Activated CD8-positive, alpha-beta memory T cell treated with anti-CD3 and anti-CD28 coated beads, Interleukin-2, amount 50 U/mL, for 48 hours (primary cell): ENCODE measurements at places on chromosomes 4 and X.

GRCh38 chrX:12702509-12703091 lies 88.6 kb upstream of the PRPS2 start:
- no peak for DNase-seq

DNA sequence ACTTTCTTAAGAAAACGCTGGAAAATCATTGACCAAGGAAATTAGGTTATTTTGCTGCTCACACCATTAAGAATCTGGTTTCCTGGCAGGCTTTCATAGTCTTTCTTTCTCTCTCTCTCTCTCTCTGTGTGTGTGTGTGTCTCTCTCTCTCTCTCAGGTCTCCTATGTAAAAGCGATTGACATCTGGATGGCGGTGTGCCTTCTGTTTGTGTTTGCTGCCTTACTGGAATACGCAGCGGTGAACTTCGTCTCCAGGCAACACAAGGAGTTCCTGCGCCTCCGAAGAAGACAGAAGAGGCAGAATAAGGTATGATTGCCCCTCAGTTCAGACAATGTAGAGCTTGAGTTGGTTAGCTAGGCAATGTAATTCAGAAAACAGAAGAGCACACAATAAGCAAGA lies 161.2 kb downstream of the GLRA2 start:
- DNase-seq: no peak

GRCh38 chr4:6333301-6334202 lies 63.9 kb downstream of the WFS1 start:
- DNase-seq: no peak

DNA sequence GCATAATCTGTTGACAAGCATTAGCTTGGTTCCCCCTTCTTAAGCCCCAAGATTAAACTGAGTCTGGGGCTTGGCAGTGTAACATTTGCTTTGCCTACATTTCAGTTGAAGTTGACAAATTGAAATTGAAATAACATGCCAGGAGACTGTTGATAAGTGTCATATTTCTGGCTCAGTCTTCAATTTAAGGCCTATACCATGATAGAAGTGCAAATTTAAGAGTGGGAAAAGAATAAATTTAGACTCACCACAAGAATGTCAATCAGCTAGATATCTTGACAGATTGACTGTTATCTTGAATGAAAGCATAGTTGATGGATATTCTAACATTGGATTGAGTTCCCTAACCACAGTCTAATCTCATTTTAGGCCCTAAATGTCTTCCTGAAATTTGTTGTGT lies 117.6 kb downstream of the MAGEB17 start:
- no peak for DNase-seq

- no peak for DNase-seq
These were observed 140.8 kb downstream of the CPE start for GRCh38 chr4:165519591-165519990.

DNA sequence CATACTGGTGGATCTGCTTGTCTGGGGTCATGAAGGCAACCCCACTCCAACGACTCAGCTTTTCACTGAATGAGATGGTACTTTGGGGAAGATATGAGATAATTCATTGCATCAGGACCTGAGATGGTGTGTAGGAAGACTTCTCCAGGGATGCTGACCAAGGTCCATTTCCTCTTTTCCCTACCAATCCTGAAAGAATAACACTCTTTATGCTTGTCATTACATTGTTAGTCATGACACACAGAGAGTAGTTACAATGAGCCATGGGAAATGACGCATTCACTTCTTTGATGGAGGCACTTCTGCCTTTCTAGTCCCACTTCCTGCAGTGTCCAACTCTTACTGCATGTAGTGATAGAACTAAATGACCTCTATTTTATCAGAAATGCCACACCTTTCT lies 58.6 kb downstream of the AREG start:
- DNase-seq: no peak

DNA sequence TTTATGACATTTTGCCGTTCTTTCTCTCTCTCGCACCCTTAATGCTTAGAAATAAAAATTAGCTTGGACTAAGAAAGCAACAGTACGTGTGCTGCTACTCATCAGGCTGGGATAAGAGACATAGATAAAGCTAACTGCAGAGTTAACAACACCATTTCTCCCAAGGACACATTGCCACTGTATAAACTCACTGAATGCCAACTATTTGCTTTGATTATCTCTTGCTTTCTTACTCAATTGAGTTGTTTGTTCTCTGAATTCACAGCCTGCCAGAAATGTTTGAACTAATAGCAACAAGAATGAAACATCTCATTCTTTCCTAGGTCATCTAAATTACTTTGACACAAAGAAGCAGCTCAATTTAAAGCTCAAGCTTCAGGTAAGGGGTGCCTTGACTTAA lies 34.6 kb downstream of the F8 start:
- DNase-seq: no peak

DNA sequence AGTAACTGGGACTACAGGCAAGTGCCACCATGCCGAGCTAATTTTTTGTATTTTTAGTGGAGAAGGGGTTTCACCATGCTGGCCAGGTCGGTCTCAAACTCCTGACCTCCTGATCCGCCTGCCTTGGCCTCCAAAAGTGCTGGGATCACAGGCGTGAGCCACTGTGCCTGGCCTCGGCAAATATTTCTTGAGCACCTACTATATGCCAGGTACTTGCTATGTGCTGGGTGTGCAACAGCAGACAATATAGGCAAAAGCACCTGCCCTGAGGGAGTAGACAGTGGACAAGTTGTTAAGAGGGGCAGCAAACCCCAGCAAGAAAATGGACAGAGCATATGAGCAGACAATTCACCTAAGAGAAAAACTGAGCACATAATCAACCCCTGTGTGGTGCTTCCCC lies 51.0 kb upstream of the CDKN2AIP start:
- DNase-seq: no peak

GRCh38 chr4:138858419-138858818 lies 157.2 kb upstream of the NOCT start:
- DNase-seq: no peak

GRCh38 chrX:155169881-155170280 lies 46.4 kb upstream of the VBP1 start:
- DNase-seq: no peak

GRCh38 chr4:93396272-93396671 lies 432.3 kb upstream of the ATOH1 start:
- DNase-seq: no peak

GRCh38 chr4:92066485-92066884 lies 237.3 kb upstream of the GRID2 start:
- DNase-seq: no peak

- DNase-seq: no peak
These were observed 35.1 kb downstream of the KLHL8 start for GRCh38 chr4:87185146-87185870.

DNA sequence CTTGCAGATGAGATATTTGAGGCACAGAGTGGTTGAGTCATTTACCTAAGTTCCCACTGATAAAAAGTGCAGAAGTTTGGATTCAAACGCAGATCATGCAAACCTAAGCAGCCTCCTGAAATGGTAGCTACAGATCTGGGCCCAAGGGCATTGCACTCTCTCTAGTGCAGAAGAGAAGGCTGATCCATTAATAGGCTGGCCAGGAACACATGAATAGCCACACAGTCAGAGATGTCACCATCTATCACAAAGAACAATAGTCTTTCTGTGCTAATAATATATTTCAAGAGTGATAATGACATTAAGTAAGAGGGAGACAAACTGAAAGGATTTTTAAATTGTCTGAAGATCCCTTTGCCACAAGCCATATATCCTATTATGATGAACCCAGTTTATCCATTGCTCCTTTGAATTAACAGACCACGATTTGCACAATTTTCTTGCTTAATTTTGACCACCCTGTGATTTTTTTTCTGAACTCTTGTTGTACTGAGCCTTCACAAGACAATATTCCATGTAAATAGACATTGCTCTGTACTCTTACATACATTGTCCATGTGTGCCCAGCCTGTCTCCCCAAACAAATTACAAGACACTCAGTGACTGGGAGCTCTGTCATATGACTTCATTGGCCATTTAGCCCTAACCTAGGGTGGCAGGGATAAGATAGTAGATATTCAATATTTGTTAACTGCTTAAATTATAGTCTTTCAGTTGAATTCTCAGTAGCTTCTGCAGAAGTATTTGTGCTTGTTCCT lies 112.4 kb upstream of the RBPJ start:
- DNase-seq: no peak

GRCh38 chr4:10201381-10202223 lies 85.0 kb upstream of the WDR1 start:
- no peak for DNase-seq

- no peak for DNase-seq
These were observed 102.0 kb upstream of the ARHGAP24 start for GRCh38 chr4:85372966-85373365.

GRCh38 chrX:9279234-9279544 lies 185.7 kb upstream of the TBL1X start:
- no peak for DNase-seq

DNA sequence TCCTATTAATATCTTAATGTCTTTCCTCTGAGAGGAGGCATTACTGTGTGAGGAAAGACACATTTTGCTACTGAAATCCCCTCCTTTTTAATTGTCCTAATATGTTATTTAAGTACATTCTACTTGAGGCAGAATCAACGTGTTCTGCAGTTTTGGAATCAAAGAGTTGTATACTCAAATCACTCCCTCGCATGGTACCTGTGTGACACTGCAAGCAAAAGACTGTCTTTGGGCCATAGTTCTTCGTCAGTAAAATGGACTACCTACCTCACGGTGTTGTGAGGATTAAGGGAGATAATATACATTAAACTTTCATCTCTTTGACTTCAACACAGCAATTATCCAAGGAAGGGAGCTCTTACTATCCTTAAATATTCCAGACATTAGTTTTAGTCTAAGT lies 61.5 kb downstream of the TIGD2 start:
- DNase-seq: no peak

DNA sequence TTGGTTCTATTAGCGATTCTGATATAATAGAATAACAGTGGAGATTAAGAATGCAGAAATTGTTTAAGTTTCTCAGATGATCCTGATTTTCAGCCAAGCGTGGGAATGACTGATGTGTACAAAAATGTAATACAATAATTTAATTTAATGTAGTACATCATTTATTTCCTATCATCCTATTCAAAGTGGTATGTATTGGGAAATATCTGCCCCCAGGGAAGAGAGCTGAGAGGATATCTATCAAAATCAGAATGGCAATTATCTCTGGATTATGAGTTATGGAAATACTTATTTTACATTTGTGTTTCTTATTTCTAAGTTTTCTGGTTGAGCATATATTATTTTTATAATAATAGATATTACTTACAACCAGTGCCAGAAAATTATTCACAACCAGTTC lies 3.9 kb downstream of the FABP2 start:
- no peak for DNase-seq

DNA sequence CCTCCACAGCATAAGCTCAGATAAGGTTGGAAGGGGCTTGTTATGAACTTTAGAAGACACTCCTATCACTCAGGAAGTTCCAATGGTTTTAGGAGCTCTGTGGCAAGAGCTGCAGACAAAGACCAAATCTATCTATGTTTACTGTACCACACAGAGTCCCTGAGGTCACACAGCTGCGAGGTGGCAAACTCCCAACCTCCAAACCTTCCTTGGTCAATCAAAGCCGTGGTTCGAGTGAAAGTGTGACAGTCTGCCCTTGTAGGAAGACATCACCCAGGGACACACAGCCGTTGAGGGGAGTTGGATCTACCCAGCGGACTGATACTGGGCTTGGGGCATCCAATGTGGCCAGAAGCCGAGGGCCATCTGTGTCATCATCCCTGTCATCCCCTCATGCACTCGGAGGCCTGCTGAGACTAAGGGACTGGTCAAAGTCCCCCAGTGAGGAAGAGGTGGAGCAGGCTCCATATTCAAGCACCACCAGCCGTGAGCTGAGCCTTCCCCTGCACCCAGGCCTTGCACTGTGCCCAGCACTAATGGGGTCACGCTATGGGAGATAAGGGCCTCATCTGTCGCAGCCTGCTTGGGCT lies 26.8 kb downstream of the MAN2B2 start:
- no peak for DNase-seq

DNA sequence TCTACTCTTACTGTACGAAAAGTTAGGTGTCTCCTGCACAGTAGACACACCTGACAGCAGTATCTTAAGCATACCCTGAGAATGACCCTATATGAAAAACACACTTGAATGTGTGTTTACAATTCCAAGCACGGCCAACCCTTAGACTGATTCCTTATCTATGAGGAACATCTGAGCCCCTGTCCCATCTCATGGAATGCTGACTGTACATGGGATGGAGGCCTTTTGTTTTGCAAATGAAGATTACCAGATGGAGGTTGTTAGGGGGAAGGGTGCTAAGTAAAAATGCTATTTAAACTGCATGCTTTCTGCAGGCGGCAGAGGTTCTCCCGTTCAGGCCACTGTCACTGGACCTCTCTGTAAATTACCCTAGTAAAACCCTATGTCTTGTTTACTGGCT lies 2.2 kb downstream of the PAQR3 start:
- no peak for DNase-seq

DNA sequence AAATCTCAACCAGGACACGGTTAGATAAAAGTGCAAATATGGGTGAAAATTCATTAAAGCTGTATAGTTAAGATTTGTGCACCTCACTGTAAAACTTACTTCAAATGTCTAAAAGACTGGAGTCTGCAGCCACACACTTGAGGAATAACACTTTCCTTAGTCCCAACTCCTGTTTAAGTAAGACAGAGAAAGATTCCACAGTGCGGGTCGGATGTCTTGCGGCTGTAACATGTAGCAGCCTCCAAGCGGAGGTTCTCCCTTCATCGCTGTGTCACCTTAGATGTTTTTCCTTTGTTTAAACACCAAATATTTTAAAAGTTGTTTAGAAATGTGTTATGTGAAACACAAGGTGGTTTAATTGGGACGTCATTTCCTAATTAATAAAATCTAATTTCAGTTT lies 905 bp upstream of the MAEA start:
- no peak for DNase-seq

DNA sequence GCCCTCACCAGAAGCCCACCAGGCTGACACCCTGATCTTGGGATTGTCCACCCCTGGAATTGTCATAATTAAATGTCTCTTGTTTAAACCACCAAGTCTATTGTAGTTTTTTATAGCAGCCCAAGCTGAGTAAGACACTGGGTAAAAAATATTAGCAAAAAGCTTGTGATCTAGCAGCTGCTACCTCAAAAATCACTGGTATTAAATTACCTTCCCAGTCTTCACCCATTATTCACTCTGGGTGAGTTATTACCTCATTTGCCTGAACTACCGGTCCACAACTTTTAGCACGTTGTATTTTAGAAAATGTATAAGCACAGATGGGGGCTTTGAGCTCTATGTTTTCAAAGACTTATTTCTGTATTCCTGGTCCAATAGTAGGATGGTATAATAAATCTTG lies 12.0 kb upstream of the TRIM61 start:
- no peak for DNase-seq

- DNase-seq: no peak
These were observed 235.8 kb upstream of the AADAT start for GRCh38 chr4:170325599-170325998.

DNA sequence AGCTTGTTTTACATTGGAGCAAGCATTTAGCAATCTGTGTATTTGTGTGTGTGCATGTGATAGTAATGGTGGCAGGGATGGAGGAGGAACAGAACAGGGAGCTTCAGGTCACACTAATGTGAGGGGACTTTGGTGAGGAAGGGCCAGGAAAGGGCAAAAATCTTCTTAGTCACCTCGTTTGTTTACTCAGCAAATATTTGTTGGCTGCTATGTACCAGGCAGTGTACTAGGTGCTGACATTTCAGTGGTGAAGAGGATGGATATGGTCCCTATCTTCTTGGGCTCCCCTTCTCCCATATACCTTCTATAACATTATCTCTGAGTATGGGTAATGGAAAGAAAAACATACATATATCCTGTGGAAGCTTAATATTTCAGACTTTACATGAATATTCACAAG lies 48.5 kb upstream of the HDAC8 start:
- no peak for DNase-seq
